ENCODE measurements at places on chromosomes 6 and 20.

DNA sequence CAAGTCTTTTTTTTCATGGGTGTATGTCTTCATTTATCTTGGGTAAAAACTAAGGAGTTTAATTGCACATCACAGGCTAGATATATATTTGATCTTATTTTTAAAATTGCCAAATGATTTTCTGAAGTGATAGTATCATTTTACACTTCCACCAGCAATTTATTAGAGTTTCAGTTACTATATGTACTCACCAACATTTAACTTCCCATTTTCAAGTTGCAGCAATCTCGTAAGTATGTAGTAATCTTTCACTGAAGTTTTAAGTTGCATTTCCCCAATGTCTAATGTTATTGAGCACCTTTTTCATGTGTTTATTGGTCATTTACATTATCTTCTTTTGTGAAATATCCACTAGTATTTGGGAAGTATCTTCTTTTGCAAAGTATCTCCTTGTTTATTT, 277.4 kb upstream of the CNR1 start:
- DNase-seq = no peak

- DNase-seq = no peak
These were observed 44.6 kb downstream of the TOX2 start for GRCh38 chr20:43959079-43959919.

GRCh38 chr20:536426-537010, 7.1 kb downstream of the CSNK2A1 start:
- no peak for DNase-seq

DNA sequence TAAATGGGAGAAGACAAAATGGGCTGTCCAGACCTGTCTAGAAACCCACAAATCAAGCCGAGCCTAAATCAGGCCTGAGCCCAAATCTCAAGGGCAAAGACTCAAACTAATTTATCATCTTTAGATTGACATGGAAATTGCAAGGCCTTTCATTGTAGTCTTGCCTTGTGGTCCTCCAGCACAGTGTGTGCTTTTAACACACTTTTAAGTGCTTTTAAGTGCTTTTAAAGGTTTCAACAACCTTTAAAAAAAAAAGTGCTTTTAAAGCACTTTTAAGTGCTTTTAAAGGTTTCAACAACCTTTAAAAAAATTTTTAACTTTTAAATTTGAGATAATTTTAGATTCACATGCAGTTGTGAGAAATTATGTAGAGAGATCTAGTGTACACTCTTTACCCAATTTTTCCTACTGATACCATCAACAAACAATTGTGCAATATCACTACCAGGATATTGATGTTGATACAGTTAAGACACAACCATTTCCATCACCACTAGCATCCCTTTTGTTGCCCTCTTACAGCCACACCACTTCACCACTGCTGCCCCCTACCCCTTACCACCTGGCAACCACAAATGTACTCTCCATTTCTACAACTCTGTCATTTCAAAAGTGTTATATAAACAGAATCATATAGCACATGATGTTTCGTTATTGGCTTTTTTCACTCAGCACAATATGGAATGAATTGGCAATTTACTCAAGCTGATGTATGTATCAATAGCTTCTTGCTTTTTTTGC, 23.1 kb upstream of the DCBLD1 start:
- no peak for DNase-seq

DNA sequence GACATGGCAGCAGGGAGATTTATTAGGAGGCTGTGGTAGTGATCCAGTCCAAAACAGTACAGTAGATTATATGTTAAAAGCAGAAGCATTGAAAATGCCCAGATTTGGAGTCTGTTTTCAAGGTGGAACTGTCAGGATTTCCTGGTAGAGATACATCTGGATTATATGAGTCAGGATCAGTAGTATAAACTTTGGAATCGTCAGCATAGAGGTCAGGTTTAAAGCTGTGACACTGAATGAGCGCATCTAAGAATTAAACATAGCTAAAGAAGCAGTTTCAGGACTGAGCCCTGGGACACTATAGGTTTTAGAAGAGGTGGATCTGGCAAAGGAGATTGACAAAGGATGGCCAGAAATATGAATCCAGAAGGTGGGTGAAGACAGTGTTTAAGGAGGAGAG, 60.4 kb downstream of the RNF144B start:
- DNase-seq = no peak

DNA sequence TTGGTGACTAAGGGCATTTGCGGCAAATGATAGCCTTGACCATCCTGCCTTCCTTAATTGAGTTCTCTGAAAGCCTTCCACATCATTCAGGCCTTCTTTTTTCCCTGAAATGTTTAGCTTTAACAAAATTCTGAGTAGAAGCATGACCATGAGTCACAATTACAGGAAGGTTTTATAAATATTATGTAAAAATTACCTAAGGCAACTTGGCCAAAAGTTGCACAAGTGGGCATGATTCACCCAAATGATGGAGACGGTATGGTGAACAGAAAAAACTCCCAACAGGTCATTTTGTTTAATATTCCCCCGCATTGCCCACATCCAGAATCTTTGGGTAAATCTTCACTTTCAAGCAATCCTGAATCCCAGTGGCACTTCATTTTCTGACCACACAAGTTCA, 37.0 kb downstream of the MC3R start:
- no peak for DNase-seq

GRCh38 chr20:63097336-63097831, 90.6 kb upstream of the BHLHE23 start:
- no peak for DNase-seq

- DNase-seq = no peak
These were observed 94.5 kb downstream of the SSR1 start for GRCh38 chr6:7218406-7218988.

GRCh38 chr6:2876210-2877056, 26.7 kb downstream of the SERPINB9 start:
- peak; percentile 85 for DNase-seq

DNA sequence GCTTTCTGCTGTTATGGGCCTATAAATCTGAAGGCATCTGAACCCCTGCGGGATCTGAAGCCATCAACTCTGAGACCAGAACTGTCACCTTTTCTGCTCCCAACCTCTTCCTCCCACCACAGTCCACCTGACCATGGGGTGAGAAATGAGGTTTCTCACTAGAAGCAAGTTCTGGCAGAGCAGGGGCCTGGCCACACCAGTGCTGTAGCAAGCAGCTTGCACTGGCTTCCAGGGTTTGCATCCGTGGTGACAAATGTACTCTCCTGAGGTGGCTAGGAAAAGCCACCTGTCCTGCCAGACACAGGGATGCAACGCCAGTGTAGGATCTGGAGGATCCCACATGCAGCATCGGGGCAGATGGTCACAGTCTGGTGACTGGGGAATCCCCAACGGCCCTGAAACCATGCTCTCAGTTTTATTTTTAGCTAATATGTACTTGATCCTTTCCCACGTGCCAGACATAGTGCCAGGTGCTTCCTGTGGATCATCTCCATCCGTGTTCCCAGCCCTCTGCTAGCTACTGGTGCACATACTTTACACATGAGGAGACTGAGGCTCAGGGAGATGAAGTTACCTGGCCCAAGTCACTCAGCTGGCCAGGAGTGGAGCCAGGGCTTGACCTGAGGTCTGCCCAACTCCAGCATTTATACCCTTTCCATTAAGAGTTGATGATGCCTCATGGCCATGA, 122.1 kb upstream of the SPACA1 start:
- no peak for DNase-seq

DNA sequence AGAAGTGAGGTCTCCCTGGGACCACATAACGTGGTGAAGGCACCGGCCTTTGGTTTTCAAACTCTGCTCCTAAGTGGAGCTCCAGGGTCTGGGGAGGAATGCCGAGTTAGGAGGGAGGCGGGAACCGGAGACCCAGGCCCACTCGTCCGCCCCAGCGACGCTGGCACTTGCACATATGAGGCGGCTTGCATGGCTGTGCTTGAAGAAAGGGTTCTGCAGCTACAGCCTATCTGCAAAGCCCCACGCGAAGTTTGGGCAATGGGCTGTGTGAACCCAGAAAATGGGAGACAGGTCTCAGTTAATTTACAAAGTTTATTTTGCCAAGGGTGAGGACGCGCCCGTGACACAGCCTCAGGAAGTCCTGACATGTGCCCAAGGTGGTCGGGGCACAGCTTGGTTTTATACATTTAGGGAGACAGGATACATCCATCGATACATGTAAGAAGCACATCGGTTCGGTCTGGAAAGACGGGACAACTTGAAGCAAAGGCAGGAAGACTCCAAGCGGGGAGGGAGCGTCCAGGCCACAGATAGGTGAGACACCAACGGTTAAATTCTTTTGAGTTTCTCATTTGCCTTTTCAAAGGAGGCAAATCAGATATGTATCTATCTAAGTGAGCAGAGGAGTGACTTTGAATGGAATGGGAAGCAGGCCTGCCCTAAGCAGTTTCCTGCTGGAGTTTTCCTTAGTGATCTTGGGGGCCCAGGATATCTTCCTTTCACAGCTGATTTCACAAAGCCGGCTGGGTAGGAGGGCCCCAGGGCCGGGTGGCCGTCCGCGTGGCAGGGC, 782 bp upstream of the PCMTD2 start:
- DNase-seq = no peak

GRCh38 chr6:101129851-101130250, 248.7 kb upstream of the ASCC3 start:
- no peak for DNase-seq

DNA sequence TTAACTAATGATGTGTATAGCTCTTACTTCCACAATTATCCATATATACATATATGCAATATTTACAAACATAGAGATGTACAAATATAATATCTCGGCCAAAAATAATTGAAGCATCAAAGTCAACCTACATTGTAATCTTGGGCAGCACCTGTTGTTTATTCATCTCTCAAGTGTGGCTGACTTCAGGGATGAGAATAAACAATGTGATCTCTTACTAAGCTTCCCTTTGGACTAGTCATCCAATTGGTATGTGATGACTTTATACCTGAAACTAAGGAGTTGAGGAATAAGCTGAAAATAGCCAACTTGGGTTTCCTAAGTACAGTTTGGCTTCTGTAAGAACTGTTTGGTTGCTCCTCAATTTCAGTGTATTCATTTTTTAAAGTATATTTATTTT, 256.6 kb downstream of the KHDC1L start:
- no peak for DNase-seq

DNA sequence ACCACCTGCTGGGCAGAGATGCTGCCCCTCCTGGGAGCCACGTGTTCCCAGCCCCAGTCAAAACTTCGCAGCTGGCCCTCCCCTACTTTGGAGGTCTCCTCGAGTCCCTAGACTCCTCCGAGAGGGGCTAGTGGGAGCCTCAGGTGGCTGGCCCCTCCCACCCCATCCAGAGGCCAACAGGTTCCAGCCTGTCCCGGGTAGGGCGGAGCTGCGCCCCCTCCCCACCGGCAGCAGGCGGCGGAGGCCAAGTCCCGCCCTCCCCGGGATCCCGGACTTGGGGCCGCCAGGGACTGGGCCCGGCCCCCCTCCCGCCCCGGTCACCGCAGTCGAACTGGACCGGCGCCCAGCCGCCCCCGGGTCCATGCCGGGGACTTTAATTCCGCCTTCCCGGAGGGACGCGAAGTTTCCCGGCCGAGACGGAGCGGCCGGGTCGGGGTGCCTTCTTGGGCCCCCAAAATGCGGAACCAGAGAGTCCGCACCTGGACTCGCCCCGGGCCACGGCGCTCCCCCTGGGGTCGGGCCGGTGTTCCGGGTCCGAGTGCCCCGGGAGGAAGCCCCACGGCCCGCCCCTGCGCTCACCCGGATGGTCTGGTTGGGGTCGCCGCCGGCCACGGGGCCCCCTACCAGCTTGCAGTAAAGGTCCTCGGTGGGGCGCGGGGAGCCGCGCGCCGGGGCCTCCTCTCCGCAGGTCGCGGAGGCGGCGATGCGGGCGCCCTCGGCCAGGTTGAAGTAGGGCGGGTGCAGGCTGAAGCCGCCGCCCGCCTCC, 559 bp downstream of the LAMA5 start:
- no peak for DNase-seq

DNA sequence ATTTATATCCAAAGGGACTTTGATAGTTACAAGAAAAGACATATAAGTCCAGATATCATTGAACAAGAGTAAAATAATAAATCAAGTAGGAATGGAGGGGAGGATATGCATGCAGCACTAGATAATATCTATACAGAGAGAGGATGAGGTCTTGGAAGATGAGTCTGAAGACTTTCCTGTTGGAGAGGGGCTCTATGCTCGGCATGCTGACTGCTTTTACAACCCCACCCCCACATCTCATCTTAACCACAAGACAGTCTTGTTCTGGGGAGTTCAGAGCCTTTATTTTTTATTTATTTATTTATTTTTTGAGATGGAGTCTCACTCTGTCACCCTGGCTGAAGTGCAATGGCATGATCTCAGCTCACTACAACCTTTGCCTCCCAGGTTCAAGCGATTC, 48.4 kb upstream of the IER3 start:
- no peak for DNase-seq

All from AG20443 (cell line).